ENCODE measurements at places on chromosomes 7 and 10. TPM values are rescaled to one million over a fixed set of nuclear protein-coding genes. Genes with fewer than 3 reads are reported as not detected.

Gene GPR37
- not detected for total RNA-seq

Gene RALA
- 32.2 TPM for total RNA-seq

Gene OPN1SW
- total RNA-seq, result not detected

DNA sequence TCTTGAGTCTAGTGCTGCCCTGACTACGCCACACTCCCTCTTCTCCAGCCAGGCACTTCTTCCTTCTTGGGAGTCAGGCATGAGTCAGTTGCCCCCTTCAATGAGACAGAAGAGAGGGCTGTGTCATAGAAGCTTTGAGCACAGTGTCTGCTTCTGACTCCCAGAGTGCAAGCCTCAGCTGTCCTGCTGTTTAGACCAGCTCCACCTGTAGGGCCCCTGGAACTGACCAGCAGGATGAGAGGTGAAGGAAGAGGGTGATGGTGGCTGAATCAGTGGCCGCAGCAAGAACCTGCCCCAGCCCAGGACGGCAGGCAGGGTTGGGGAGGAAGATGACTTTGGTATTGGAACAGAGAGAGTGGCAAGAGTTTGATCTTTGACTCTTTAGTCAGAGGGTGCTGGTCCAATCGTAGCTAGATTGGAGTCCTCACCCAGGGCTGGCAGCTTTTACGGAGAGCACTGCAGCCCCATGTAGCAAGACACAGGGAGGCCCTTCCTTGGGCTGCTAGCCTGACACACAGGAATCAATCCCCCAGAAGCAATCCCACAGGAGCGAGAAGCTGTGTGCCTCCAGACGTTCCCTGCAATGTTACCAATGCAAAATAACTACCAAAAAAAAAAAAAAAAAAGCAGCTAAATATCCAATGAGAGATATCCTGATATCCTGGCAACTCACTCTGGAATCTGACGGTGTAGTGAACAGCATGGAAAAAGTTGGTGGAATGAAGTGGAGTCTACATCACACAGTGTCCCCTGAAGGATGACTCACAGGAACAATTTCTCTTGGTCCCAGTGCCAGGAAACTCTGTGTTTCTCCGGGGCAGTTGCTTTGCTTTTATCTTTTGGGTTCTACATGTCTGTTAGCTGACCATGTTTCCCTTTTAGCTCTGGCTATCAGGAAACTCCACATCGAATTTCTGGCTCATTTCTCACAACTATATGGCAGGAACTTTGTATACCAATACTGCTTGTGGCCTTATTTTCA is 6.9 kb downstream of the C10orf62 start:
- DNase-seq, result no peak
- H3K27ac ChIP-seq, result no peak overlapping the region
- H3K36me3 ChIP-seq, result no peaks in the 10 kb centered on the region
- no peak overlapping the region for H3K4me3 ChIP-seq
- H3K4me1 ChIP-seq, result peaks cover 2% of the 10 kb centered on the region

DNA sequence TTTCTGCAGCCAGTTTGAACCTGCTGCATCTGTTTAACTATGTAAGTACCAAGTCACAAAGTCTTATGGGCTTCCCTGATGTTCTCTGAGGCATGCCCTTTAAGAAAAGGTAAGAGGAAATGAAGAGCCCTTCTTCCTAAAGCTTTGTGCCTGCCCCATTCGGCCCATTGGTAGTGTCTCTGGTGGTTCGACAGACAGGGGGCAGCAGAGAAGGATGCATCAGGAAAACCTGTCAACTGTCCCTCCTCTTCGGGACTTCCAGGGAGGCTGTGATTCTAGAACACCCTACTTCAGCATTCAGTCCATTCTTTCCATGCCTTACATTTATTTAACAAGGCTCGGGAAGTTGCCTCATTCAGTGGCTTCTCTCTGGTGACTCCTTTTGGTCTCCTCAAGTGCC is 1.9 kb upstream of the SFRP4 start:
- no peak overlapping the region for H3K27ac ChIP-seq
- no peak overlapping the region for H3K4me3 ChIP-seq
- H3K27me3 ChIP-seq, result peaks cover 60% of the 10 kb centered on the region
- DNase-seq, result no peak
- no peaks in the 10 kb centered on the region for H3K36me3 ChIP-seq

DNA sequence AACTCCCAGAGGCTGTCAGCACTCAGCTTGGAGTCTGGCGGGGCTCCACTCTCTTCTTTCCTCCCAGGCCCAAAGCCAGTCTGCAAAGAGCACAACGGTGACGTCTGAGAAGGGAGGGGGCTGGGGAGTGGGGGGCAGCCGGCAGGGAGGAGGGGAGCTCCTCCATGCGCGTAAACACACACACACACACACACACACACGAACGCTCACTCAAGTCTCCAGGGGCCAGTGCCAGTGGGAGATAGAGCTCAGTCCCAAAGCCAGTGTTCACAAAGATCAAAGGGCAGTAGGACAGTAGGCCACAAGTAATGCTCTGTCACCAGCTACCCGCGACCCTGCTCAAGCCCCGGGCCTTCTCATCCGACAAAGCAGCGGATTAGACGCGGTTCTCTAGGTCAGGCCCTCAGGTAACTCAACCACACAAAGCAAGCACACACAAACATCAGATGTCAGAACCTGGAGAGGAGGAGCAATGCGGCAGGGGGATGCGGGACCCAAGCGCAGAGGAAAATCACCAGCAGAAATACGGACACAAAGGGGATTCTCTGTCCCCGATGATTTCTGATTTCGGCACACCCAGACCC is 19.9 kb downstream of the TCAF1 start:
- no peak for DNase-seq
- H3K4me3 ChIP-seq, result no peak overlapping the region
- peaks cover 15% of the 10 kb centered on the region for H3K4me1 ChIP-seq
- H3K27me3 ChIP-seq, result peaks cover 22% of the 10 kb centered on the region

DNA sequence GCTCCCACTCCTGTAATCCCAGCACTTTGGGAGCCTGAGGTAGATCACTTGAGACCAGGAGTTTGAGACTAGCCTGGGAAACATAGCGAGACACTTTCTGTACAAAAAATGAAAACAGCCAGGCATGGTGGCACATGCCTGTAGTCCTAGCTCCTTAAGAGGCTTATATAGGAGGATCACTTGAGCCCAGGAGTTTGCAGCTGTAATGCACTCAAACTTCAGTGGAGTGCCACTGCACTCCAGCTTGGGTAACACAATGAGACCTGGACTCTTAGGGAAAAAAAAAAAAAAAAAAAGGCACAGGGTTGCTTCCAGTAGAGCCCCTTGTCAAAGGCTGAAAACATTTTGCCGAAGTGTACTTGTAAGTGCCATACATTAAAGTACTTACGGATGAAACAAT is 195.3 kb downstream of the PHTF2 start:
- DNase-seq, result no peak
- no peak overlapping the region for H3K27ac ChIP-seq
- no peaks in the 10 kb centered on the region for H3K36me3 ChIP-seq
- no peak overlapping the region for H3K4me3 ChIP-seq
- peaks cover 5% of the 10 kb centered on the region for H3K27me3 ChIP-seq

GRCh38 chr7:55558962-55559920 is 13.1 kb downstream of the VOPP1 start:
- H3K36me3 ChIP-seq, result peaks cover 22% of the 10 kb centered on the region
- H3K27ac ChIP-seq, result no peak overlapping the region
- no peaks in the 10 kb centered on the region for H3K27me3 ChIP-seq
- H3K4me1 ChIP-seq, result peaks cover 48% of the 10 kb centered on the region
- DNase-seq, result no peak
- no peak overlapping the region for H3K4me3 ChIP-seq

GRCh38 chr10:34396663-34397062 is 418.4 kb downstream of the PARD3 start:
- no peak overlapping the region for H3K4me3 ChIP-seq
- no peak overlapping the region for H3K27ac ChIP-seq
- H3K4me1 ChIP-seq, result no peaks in the 10 kb centered on the region
- DNase-seq, result no peak
- no peaks in the 10 kb centered on the region for H3K27me3 ChIP-seq
